ENCODE measurements at places on chromosomes 16 and 17.

DNA sequence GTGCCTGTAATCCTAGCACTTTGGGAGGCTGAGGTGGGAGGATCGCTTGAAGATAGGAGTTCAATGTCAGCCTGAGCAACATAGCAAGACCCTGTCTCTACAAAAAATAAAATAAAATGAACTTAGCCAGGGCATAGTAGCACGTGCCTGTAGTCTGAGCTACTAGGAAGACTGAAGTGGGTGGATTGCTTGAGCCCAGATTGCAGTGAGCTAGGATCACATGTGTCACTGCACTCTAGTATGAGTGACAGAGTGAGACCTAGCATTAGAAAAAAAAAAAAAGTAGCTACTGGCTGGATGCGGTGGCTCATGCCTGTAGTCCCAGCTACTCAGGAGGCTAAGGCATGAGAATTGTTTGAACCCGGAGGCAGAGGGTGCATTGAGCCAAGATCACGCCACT lies 6.0 kb downstream of the ADAP2 start:
- no peak for DNase-seq

- DNase-seq = no peak
Measured at GRCh38 chr16:19419698-19420075, 2.0 kb downstream of the TMC5 start.

DNA sequence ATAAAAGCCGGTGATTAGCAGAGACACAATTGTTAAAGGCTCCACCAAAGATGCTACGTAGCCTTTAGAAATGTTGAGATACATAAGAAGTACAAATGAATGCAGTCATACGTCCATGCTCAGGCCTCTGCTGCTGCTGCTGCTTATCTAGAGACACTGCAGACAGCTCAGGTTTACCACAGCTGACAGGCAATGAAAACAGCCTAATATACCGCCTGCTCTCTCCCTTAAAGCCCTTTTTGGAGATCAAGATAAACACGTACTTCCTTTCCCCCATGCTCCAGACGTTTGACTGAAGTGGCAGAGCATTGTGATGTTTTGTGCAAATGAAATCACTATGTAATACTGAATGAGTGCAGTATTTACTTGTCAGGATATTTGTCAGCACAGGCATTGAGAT lies 185.3 kb downstream of the AATF start:
- peak; percentile 55 for DNase-seq

DNA sequence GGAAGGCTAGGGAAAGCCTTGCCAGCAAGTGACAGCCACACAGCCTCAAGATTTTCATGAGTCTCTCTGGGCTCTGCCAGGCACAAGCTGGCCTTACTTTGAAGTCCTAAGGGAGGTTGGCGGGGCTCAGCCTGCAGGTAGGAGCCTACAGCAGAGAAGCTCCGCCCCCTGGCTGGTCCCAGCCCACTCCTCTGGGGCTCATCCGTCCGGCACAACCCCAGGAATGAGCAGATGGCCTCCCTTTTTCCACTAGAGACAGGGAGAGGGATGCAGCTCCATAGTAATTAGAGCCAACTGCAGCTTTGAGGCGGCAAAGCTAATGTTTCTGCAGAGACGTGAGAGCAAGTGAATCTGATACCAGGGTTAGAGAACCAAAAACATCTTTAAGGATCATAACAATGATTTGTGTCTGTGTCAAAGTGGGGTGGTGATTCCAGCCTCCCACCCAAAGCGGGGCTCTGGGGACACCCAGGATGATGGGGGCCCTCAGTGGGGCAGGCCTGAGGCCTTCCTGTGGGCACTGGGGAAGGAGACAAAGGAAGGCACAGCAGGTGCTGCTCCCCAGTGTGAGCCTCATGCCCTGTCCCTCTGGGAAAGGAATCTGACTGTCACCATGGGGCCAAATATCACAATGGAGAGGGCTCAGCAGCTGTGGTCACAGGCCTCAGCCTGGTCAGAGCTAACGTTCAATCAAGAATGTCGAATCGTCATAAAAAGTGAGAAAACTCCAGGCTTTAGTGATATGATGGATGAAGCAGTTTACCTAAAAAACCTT lies 61.5 kb downstream of the RBFOX3 start:
- DNase-seq = no peak

GRCh38 chr16:85569615-85570212 lies 43.4 kb upstream of the GSE1 start:
- DNase-seq = peak; percentile 59

DNA sequence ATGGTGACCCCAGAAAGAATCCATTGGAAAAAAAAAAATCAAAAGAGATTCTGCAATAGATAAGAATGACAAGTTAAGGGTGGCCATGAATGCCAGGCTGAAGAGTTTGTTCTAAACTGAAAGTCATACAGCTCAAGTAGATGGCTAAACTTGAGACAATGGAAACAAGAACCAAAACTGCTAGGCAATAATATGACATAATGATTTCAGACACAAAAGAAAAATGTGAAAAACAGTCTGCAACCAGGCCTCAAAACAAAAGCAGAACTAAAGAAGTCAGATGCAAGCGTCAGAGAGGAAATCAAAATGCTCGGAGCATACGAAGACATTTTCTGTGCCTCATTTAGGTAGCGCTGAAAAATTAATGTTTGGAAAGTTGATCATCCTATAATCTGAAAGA lies 54.4 kb upstream of the YPEL2 start:
- DNase-seq = no peak

- no peak for DNase-seq
Measured at GRCh38 chr17:21014498-21014897, 28.3 kb downstream of the USP22 start.

GRCh38 chr17:75531721-75532072 lies 6.2 kb downstream of the LLGL2 start:
- DNase-seq = no peak

DNA sequence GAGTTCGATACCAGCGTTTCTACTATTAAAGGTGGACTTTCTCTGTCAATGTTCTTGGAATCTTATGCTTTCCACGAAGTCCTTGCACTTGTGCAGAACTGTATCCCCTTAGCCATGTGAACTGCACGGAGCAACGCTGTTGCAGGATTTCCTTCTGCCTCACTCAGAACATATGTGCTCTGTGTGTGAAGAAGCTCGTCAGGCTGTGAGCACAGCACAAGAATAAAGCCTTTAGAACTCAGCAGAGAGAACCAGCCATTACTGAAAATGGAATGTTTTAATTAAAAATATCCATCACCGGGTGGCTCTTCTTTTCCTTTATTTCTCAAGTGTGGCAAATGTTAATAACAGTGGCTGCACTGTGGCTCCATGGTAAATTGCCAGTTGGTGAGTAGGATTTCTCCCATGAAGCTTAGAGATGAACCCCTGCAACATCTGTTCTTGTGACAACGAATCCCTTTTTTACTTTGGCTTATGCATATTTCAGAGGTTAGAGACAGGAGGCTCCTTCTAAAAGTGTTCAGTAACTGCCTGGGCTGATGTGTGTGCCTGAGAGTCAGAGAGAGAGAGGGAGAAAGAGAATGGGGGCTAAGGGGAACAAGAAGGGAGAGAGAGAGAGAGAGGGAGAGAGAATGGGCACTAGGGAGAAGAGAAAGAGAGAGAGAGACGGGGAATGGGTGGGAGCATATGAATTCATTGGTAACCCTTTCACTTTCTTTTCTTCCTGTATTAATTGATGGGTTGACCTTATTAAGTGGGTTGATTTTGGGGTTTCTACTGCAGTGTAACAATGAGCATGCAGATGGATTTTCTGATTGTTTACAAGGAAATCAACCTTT lies 50.0 kb downstream of the RPTOR start:
- DNase-seq = no peak

DNA sequence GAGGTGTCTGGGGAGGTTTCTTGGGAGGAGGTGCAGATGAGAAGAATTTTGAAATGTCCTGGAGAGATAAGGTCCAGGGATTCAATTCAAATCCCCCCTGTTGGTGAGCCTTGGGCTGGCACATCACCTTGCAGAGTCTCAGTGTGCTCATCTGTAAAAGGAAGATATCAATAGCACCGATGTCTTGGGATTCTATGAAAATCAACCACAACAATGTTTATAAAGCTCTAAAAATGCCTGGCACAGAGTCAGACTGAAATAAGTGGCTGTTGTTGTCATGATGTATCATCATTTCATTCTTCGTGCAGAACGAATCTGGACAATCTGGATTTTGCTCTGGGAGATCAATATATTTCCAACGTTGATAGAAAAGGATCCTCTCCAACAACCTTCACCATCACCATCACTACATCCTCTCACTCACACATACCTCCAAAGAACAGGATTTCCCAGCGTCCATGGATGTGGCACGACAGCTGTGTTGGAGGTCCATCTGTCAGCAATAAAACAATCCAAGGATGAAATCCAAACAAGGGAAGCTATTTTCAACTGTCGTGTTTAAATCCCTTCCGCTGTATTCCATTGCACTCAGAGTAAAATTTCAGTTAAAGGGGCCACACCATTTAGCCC lies 393.7 kb upstream of the DYNLRB2 start:
- no peak for DNase-seq

- peak; percentile 69 for DNase-seq
Measured at GRCh38 chr16:72974142-72974769, 73.7 kb downstream of the ZFHX3 start.

GRCh38 chr16:84826558-84826941 lies 6.8 kb downstream of the CRISPLD2 start:
- DNase-seq = no peak

DNA sequence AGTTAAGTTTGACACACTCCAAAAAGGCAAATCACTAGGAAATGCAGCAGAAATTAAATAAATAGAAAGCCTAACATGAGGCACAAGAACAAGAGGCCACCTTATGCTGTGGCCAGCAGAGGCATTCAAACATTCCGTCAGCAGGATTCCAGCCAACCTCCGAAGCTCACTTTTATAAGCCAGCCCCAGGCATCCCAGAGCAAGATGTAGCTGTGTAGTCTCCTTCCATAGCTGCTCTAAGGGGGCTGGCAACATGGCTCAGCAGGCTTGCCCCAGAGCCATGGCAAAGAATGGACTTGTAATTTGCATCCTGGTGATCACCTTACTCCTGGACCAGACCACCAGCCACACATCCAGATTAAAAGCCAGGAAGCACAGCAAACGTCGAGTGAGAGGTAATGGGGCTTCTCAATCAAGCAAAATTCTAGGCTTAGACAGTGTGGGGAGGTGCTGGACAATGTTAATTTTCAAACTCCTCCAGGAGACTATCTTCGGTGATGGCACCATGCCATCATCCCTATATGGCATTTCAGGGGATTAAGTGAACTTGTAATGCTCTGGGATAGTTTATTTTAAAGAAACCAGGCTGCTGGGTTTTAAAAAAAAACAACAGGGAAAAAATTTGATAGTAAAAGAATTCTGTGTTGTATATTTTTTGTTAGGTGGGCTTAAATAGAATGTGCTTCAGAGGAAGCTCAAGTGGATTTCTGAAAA lies at the start of gene CLEC3A:
Gene CLEC3A (plus strand): TSS at position 202 of the 714 bp plus-strand sequence. CDS start 79 bp downstream, at position 281.
- no peak for DNase-seq

- DNase-seq = no peak
Measured at GRCh38 chr17:64171041-64171440, 41.1 kb upstream of the ERN1 start.

DNA sequence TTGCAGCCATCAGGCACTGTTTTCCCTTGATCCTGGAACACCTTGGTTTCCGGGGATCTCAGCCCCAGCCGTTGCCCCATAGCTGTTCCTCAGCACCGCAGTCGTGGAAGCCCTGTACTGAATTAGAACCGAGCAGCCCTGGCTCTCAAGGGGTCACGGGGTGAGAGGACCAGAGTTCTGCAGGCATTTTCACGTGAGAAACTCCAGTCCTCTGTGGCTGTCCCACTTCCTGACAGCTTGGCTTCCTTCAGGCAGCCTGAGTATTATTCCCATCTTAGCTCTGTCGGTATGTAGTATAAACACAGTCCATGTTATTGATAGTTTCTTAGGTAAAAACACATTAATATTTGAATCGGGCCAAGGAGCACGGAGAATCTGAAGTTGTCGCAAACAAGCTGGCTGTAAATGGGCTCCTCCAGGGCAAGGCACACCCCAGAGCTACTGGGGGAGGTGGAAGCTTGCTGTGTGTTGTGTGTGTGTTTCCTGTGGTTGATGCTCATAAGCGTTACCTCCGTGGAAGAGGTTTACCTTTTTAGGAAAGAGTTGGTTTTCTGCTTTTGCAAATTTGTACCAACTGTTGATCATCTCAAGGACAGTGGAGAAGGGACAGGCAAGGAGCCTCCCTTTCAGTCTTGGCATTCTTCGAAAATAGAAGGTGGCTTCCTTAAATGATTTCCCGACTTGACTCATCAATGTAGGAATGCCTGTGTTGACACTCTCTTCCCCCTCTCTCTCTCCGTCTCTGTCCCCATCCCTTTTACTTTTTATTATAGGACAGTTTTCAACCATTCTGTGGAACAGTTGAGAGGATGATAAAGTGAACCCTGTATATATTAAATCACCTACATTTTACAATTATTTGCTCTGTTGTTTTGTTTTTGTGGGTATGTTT lies 208.9 kb upstream of the CHMP6 start:
- DNase-seq = no peak

GRCh38 chr16:82987767-82988166 lies 361.0 kb downstream of the CDH13 start:
- no peak for DNase-seq

- DNase-seq = no peak
Measured at GRCh38 chr16:31250782-31251384, 8.9 kb upstream of the ITGAM start.

DNA sequence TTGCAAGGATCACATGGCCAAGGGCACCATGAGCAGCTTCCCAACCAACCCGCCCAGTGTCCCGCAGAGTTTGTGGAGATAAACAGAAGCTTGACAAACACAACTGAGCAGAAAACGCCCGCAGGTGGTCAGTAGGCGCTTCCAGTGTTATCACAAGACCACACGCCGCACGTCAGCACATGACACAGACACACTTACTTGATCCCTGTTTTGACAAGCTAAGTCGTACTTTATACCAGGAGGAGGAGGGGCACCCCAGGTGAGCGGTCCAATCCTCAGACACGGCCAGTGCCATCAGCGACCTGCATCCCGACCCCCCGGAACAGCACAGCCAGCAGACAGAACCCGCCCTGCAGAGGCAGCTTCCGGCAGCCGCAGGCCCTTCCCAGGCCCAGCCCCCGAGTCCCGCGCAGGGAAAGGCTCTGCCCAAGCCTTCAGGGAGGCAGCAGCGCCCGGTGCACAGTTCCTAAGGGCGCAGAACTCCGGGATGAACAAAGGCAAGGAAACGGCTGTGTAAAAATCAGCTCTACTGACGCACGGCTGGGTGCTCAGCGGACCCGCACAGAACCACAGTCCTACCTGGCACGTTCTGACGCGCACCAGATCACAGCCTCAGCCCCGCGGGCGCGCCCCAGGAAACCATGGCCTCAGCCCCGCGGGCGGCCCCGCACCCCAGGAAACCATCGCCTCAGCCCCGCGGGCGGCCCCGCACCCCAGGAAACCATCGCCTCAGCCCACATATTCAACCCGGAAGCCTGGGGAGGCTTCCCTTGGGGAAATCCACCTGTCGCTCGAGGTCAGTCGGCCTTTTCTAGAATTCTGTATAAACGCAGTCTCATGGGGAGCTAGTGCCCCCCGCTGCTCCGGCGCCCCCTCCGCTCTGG lies 27.8 kb downstream of the AXIN1 start:
- no peak for DNase-seq

DNA sequence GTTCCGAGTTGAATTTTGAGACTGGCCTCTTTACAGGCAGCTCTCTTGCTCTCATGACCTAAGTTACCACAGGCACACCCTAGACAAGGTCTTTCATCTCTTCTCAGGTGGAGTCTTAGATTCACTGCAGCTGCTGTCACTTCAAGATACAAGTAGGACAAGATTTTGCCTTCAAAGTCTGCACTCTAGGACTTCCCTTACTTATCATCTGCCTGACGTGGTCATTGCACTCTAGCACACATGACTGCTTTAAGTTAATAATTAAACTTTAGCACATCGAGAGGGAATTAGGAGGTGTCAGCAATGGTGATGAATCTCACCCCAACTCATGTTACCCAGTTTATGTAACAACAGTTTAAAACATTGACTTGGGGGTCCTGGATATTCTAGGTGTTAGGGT lies 25.6 kb downstream of the RNF135 start:
- DNase-seq = no peak
